G401 (cell line): ENCODE measurements at places on chromosomes 13 and 19. TPM values are rescaled to one million over a fixed set of nuclear protein-coding genes. Genes with fewer than 3 reads are reported as not detected.

Gene CEACAM4
- total RNA-seq, result not detected in 2 replicates

- DNase-seq, result no peak
These were observed 9.9 kb upstream of the LEUTX start for GRCh38 chr19:39768786-39769185.

- no peak for DNase-seq
These were observed 159.0 kb upstream of the FNDC3A start for GRCh38 chr13:48816700-48817099.

DNA sequence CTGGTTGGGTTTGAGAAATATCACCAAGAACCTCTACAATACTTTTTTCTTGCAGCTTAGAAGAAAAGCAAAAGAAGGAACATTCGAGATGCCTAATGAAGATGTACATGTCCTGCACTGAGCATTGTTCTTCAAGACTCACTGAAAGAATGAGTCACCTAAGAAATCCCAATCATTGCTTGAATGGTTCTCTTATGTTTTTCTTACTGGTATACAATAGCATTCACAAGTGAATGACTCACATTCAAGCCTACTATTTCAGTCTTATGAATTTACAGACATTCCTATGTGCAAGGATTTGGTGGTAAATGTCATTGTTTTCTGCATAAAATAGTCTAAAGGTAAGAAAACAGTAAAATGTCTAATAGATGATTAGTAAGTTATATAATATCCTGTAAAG, 594.6 kb downstream of the PCDH9 start:
- no peak for DNase-seq

Gene ZNF132
- total RNA-seq, result not detected in 2 replicates

- peak; percentile 66 for DNase-seq
These were observed 4.1 kb downstream of the MAB21L1 start for GRCh38 chr13:35472323-35472881.

- DNase-seq, result no peak
These were observed 5.8 kb upstream of the ERCC2 start for GRCh38 chr19:45376045-45376724.

GRCh38 chr13:46994492-46994891, 97.6 kb upstream of the HTR2A start:
- no peak for DNase-seq

DNA sequence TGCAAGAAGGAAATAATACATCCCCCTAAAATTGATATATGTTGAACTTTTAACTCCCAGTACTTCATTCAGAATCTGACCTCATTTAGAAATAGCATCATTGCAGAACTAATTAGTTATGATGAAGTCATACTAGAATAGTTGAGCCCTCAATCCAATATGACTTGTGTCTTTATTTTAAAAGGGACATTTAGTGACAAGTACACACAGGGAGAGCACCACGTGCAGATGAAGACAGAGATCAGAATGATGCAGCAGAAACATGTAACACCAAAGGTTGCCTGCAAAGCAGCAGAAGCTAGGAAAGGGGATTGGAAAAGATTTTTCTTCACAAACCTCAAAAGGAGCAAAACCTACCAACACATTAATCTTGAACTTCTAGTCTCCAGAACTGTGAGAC, 2602.5 kb downstream of the PCDH9 start:
- no peak for DNase-seq

DNA sequence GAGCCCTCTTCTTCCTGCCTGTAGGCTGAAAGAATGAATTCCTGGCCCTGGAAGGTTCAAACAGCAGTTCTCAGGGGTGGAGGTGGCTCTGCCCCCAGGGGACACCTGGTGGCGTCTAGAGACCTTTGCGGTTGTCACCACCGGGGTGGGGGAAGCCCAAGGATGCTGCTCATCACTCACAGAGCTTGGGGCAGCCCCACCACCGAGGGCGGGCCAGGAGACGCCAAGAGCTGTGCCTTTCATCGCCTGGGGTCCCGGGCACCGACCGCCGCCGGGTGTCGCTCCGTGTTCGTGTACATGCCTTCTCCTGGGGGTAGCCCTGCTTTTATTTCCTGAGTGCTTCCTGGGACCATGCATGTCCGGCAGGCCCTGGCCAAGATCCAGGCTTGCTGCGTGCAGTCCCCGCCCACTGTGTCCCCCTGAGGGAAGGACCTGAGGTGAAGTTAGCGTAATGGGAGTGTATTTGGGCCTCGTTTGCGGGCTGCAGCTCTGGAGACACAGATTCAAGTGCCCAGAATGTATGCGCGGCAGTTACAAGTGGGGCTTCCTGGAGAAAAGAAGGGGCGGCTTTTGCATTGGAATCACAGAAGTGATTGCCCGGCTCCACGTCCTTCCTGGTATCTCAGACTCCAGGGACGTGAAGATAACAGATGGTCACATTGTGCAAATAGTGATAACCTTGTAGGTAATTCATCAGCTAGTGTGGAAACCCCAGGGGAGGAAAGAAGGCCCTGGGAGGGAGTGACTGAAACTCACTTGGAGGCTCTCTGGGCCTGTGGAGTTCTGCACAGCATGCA, 7.8 kb downstream of the DOT1L start:
- no peak for DNase-seq

DNA sequence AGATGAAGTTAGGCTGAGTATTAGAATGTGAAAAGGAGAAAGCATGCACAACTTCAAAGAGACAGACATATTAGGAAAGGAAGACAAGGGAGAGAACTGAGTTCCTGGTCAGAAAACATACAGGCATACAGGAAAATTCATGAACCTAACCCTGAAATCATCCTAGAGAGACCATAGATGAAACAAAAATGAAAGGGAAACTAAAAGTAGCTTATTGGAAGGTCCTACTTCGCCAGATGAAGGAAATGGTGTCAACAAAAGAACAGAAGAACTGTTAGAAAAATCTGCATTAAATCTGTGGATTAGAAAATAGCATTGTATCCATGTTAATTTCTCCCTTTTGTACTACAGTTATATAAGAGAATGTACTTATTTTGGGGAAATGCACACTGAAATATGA, 169.0 kb upstream of the UFM1 start:
- no peak for DNase-seq

GRCh38 chr13:97986835-97987234, 33.4 kb downstream of the IPO5 start:
- no peak for DNase-seq

Gene NANOS3
- total RNA-seq, result 3.0 and 6.3 TPM in 2 replicates

- no peak for DNase-seq
These were observed 5.6 kb upstream of the CLDN10 start for GRCh38 chr13:95546919-95547318.

Gene ZNF681
- 4.1 and 7.0 TPM in 2 replicates for total RNA-seq

DNA sequence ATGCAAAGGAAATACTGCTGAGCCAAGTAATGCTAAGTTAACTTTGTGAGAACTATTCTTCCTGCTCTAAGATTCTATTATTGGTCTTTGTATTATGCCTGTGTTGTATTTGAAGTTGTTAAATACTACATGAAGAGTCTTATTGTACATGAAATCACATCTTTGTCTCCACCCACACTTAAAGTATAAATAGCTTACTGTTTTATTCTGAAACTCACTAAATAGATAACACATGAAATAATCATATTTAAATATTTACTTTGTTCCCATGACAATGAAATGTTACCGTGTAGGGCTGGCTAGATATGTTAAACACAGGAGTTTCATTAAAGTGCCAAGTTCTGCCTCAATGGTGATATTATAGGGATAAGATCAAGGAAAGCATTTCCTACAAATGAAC, 562.1 kb upstream of the ATXN8OS start:
- no peak for DNase-seq

Gene DHDH
- total RNA-seq, result 3.0 and 4.2 TPM in 2 replicates

DNA sequence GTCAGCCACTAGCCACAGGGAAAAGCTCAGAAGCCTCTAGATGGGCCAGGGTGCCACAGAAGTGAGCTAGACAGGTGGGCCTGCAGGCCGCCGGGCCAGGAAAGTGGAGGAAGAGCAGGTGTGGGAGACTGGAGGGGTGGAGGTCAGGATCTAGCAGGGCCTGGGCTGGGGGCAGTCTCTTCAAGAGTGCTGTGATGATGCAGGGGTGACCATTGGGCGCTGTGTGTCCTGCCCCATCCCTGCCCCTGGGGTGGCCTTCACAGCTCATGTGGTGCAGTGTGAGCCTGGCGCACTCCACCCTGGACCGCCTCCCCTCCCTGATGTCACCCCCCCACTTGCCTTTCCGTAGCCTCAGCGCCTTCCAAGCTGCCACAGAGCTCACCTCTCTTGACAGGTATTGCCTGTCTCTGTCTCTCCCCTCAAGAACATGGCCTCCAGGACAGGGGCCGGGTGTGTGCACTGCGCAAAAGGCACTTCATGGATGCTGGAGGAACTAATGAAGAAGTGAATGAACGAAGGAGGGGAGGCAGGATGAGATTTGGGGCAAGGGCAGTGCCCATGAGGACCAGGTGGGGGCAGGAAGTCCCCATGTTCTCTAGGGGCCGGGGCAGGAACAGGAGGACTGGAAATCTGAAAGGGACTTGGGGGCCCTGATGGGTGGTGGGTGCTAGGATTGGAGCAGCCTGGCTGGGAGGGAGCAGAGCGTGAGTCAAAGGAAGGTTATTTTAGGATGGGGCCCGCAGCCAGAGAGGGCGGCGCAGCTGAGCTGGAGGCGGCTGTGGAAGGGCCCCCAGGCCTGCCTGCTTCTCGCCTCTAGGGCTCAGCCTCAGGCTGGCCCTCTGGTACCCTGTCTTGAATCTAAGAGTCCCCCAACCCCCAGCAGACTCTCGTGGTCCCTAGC, 6.6 kb downstream of the SSBP4 start:
- DNase-seq, result peak; percentile 79

Gene CILP2
- 0.12 and 0.37 TPM in 2 replicates for total RNA-seq

DNA sequence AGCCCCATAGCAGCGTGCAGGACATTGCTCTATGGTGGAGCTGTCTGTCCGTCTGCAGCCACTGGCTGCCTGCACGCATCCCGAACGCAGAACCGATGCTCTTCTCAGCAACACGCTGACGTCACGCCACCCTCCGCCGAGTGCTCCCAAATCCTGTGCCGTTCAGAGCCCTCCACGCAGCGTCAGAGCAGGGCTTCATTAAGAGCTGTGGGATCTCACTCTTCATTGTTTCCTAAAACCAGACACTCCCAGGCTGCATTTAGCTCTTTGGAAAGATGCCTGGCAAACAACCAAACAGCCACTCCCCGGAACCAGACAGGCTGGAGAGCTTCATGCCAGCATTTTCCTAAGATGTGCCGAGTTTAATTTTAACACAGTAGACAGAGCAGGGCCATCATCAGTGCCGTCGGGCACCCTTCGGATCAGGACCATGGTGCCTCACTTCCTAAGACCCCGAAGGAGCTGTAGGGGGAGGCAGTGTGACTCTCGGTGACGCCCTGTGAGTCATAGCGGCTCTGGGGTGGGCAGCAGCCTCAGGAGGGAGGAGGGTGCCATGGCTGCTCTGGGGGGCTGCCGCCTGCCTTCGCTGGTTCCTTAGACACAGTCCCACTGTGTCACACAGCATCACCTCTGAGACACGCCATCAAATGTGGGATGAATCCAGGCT, 131.5 kb upstream of the MCF2L start:
- DNase-seq, result peak; percentile 64

DNA sequence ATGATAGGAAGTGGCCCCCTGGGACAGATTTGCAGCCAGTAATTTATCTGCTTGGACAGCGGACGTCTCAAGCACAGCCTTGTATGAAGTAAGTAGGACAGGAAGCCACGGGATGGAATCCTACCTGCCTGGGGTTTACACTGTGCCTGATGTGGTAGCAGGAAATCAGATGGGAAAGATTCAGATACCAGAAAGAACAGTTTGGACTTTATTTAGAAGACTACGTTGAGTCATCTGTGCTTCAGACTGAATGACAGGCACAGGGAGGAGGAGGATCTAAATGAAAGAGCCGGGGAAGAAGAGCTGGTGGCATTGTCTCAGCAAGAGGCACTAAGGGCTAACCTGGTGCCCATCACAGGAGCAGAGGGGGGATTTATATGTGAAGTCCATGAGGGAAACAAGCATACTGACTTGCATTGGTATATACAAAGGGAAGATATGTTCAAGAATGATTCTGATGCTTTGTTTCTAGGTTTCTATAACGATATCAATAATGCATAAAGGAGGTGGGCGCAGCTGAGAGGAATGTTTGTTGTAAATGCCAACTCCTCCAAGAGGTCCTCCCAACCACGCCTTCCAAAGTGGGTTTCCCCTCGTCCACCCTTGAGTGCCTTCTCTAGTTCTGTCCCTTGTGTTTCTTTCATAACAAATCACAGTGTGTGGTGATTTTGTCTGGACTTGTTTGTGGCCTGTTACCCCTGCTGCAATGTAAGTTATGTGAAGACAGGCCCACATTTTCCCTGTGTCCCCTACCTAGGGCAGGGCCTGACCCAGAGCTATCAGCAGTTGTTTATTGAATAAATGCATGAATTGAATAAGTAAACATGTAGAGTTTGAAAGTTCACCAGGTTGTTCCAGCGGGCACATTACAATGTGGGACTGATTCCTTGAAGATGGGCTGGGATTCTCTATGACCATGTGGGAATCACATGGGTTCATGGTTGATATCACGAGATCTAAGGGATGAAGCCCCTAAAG, 328.4 kb downstream of the SLC7A1 start:
- no peak for DNase-seq

Gene RPL13A
- total RNA-seq, result 2,624 and 3,787 TPM in 2 replicates

GRCh38 chr13:66314911-66315310, 915.2 kb downstream of the PCDH9 start:
- DNase-seq, result no peak

DNA sequence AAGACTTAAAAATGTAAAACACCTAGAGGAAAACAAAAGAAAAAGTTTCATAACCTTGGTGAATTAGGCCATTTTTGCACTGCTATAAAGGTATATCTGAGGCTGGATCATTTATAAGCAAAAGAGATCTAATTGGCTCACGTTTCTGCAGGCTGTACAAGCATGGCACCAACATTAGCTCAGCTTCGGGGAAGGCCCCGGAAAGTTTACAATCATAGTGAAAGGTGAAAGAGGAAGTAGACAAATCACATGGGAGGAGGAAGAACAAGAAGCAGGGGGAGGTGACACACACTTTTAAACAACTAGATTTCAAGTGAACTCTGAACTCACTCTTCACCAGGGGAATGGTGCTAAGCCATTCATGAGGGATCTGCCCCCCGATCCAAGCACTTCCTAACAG, 1358.5 kb upstream of the PCDH9 start:
- no peak for DNase-seq

DNA sequence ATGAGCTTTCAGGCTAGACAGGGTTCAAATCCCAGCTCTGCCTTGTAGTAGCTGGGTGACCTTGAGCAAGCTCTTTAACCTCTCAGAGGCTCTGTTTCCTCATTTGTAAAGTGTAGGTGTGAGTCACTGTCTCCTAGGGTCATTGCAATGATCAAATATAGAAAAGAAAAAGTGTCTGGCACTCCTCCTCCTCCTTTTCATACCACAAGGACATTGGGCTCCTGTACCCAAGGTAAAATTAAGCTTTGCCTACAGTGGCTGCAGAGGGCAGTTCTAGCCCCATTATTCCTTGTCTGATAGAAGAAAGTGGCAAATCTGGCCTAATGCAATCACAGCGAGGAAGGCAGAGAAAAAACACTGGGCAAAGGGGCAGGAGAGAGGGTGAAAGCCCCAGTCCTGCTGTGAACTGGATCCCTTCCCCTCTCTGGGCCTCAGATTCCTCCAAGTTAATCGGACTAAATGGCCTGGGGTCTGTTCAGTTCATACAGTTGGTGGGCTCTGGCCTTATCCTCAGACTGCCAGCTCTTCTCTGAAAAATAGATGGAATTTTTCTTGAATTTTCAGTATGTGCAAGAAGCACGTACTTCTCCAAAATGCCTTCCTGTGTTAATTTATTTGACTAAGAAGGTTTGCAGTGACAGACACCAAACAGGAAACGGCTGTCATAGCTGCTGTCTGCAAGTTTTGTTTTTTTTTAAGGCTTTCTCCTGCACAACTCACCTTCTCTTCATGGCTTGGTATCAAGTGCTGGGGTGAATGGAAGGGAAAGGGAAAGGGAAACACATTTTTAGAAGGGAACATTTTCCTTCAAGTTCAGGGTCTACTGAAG, 35.3 kb downstream of the RGCC start:
- DNase-seq, result no peak

Gene FAM216B
- not detected in 2 replicates for total RNA-seq

Gene AMH
- 2.6 and 4.6 TPM in 2 replicates for total RNA-seq
